ENCODE measurements at places on chromosomes 7 and 10.

- no peak for DNase-seq
Measured at GRCh38 chr10:78972160-78972946, 96.4 kb upstream of the ZMIZ1 start.

- DNase-seq: no peak
Measured at GRCh38 chr7:39672176-39672575, 48.8 kb downstream of the RALA start.

DNA sequence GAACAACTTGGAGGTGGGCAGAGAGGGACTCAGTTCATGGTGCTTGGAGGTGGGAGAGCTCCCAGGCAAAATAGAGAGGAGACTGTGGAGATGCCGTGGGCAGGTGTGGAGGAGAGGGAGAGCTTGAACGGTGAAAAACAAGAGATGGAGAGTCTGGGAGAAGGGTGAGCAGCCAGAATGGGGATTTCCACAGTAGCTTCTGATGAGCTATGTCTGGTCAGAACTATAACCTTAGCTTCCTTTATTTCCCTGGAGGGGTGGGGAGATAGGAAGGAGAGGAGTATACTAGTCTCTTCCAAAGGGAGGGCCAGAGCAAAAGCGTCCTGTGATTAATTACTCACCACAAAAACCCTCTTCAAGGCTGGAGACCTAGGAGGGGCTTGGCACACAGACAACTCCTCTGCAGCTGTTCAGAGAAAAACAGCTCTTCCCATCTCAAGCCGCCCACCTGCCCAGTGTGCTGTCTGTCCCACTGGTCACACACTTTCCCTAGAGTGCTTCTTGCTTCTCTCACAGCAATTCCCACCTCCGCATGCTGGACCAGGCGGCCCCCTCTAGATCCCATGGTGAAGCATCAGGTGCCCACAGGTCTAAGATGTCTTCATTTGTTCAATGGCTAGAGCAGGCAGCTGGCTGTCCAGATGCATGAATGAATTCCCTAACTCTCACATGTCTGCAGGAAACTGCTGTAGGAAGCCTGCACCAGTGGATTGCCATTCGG lies 41.9 kb downstream of the TAS2R41 start:
- no peak for DNase-seq

DNA sequence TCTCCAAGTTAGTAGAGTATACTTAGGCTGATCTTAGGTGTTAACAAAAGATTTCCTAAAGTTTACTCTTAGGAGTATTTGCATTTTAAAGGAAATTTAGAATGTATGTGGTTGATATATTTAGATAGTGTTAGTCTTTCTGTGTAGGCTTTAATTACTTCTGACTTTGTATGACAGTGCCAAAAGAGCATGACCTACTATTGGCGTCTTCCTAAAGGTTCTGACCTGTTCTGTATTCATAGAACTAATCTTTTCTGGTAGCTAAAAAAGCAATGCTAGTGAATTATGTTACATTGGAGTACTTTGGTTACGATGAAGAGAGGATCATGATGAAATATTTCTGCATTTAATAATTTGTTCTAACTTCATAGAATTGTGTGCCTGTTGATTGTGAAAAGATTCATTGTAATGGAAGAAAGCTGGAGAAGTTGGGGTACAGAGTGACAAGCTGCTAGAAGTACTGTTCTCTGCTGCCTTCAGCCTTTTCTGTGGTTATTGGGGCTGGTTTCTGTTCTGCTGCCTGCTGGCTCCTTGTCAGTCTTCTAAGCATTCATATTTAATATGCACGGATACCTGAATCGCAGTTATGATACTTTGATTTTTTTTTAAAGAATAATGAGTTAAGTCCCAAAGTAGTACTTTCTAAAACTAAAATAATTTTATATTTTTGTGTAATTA lies 13.2 kb downstream of the WAC start:
- no peak for DNase-seq

GRCh38 chr7:111785076-111785475 lies 222.8 kb upstream of the IMMP2L start:
- no peak for DNase-seq

GRCh38 chr10:13681095-13681494 lies 94.3 kb downstream of the PRPF18 start:
- peak; percentile 77 for DNase-seq

DNA sequence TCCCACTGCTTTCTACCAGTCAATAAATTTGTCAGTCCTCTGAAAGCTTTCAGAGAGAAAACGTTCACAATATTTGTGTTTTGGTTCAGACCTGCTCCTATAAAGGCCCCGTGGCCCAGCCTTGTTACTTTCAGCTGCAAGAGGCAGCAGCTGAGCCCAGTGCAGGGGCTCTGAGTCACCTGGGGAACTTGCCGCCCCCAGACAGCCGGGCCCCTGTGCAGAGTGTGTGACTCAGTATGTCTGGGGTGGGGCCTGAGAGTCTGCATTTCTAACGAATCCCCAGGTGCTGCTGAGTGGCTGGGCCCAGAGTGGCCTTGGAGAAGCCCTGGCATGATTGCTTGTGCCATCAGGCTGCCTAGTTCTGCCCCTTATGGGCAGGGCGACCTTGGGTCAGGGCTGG lies 303.5 kb downstream of the PAXIP1 start:
- DNase-seq: no peak

DNA sequence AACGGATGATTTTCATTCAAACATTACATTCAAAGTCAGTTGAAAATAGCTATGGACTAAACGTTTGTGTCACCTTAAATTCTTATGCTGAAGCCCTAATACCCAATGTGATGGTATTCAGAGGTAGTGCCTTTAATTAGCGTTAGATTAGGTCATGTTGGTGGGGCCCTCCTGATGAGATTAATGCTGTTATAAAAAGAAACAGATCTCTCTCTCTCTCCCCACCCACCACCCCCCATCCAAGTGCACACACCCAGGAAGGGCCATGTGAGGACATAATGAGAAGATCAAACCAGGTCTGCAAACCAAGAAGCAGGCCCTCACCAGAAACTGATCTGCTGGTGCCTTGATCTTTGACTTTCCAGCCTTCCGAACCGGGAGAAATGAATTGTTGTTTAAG lies 44.2 kb downstream of the ZNF438 start:
- no peak for DNase-seq

DNA sequence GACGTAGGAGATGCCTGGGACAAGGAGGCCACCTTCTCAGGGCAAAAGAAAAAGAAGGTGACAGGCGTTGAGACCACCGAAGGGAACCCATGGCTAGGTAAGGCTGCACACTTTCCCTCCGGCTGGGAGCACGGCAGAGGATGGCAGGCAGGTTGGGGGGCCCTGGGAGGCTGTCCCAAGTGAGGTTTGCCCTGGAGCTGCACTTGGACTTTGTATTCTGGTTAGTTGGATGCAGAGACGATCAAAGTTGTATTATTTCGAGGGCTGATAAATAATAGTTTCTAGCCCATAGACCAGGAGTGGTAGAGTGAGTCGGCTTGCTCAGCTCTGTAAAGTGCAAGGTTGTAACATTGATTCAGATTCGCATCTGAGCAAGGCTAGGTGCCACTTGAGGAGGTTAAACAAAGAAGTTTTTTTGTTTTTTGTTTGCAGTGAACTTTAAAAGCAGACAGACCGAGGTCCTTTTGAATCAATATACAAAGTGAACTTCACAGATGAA lies 608 bp downstream of the ENTPD7 start:
- no peak for DNase-seq

GRCh38 chr7:108418946-108419345 lies 37.3 kb downstream of the NRCAM start:
- no peak for DNase-seq

DNA sequence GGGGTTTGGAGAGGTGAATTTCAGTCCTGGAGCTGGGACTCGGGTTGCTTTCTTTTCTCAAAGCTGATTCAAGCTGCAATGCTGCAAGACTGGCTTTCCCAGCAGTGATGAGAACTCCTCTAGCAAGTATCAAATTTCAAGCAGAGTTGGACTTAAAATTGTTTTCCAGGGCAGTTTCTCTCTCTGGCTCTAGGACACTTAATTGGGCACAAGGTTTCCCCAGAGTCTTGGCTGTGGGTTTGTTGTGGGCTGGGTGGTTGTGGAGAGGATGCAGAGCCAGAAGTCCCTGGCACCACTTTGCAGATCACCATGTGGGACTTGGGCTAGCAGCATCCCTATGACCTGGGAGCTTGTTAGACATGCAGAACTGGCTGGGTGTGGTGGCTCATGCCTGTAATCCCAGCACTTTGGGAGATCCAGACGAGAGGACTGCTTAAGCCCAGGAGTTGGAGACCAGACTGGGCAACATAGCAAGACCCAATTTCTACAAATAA lies 16.8 kb downstream of the AKR1B15 start:
- no peak for DNase-seq

- no peak for DNase-seq
Measured at GRCh38 chr10:29941476-29941875, 117.9 kb downstream of the JCAD start.

- DNase-seq: no peak
Measured at GRCh38 chr10:35126062-35126529, 550 bp upstream of the CREM start.

DNA sequence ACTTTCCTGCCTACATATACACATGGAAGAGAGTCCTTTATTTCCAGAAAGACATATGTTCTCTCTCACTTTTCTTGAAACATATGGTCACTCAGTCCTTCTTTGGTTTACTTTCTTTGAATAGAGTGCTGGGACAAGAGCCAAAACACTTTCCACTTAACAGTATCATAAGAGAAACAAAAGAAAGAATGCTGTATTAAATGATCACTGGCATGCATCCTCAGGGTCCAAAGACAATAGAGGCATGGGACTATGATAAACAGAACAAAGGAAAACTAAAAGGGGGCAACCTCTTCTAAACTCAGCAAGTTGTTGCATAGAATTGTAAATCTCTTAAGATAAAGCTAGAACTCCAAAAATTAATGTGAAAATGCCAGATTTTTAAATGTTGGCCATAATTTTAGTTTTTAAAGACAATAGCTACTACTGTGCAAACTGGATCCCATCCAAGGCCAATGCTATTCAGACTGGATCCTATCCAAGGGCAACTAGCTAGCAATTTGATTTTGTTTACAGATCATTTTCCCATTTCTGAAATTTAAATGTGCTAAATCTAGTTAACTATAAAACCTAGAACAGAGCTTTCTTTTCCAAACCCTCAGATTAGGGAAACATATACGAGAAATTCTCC lies 687.5 kb downstream of the SORCS3 start:
- peak; percentile 2 for DNase-seq

- DNase-seq: no peak
Measured at GRCh38 chr10:131575877-131576276, 264.4 kb upstream of the TCERG1L start.

DNA sequence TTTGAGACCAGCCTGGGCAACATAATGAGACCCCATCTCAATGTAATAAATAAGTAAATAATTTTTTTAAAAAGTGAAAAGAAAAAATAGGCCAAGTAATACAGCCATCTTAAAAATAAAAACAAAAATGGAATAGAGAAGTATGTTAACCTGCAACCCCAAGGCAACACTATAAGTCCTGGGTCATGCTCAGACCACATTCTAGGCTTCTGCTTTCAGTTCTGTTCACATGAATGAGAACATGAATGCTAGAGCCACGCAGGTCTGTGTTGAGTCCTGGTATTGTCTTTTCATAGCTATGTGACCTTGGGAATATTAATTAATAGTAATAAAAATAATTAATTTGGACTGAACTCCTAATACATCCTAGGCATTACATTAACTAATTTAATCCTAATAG lies 284.0 kb downstream of the AUTS2 start:
- DNase-seq: no peak

DNA sequence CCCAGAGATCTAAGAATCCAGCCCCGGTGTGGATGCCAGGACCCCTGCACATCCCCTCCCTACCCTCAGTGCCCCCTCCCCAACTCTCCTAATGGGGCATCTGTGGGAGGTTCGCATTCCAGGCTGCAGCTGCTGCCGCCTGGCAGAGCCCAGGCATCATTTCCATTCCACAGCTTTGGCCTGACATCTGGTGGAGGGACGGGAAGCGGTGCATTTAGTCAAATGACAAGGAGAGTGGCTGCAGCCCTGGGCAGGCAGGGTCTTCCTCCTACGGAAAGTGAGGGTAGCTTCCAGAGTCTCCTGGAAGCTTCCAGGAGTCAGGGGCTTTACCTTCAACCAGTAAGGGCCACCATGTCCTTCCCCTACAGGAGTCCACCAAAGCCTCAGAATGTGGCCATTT lies 30.8 kb downstream of the PRLHR start:
- DNase-seq: no peak

- DNase-seq: no peak
Measured at GRCh38 chr10:61024856-61025201, 80.8 kb upstream of the RHOBTB1 start.

GRCh38 chr10:25080880-25081581 lies 64.6 kb downstream of the THNSL1 start:
- DNase-seq: peak; percentile 82

GRCh38 chr10:127441350-127442219 lies 107.5 kb upstream of the NPS start:
- DNase-seq: no peak

DNA sequence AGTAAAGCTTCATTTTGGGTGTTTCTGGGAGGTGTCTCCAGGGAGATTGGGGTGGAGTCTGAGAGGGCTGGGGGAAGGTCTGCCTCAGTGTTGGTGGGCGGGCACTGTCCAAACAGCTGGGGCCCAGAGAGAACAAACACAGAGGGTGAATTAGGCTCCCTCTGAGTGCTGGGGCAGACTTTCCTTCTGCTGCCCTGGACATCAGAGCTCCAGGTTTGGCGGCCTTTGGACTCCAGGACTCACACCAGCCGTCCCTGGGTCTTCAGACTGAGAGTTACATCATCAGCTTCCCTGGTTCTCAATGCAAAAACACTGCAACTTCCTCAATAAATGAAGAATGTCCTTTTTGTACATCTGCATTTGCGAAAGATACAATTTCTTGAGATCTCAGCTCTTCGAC lies 427.4 kb downstream of the PTPRN2 start:
- DNase-seq: no peak

DNA sequence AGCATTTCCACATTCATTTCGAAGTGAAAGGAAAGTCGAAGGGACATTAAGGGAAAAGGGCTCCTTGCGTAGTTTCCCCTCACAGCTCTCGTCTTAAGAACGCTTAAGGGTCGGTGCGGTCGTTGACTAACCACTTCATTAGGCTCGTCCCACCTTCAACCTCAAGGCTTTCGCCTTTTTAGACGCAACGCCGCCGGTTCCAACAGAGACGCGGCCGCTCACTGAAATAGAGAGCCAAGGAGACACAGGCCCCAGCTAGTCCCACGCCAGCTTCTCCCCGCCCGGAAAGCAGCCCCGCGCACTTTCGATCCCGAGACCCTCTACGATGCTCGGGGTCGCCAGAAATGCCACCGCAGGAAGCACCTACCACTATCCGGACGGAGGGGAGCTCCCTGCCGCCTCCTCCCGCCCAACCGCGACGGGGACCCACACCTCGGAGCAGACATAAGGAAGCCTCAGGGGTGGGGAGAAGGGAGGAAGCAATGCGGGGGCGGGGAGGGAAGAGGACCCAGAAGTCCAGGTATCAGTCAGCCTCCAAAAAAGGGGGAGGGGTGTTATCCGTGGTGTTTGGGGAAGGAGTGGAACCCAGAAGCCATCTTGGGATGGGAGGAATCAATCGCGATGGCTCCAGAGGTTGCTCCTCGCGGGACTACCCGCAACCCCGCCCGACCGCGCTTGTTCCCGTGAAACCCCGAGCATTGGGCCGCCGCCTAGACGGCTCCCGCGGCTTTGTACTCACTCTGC lies 559 bp downstream of the TRA2A start:
- peak; percentile 47 for DNase-seq

Data from NCI-H774 (cell line).